Cerebellum (tissue), 4 donors: ENCODE measurements at places on chromosomes 3 and 15. TPM values are rescaled to one million over a fixed set of nuclear protein-coding genes. Genes with fewer than 3 reads are reported as not detected.

Gene ALDH1L1
- 4.7 TPM for total RNA-seq

Gene HTR3D
- not detected for total RNA-seq

Gene NRG4
- 2.2 TPM for total RNA-seq

GRCh38 chr3:89364314-89364713, 256.9 kb downstream of the EPHA3 start:
- no peak for DNase-seq

- DNase-seq: no peak
Observed at GRCh38 chr3:37743974-37744373, 117.7 kb upstream of the CTDSPL start.

- DNase-seq: peak; percentile 73
Observed at GRCh38 chr15:63466378-63467192, 37.8 kb upstream of the USP3 start.
